ENCODE measurements at places on chromosomes 6 and 20.

- DNase-seq = no peak
Observed at GRCh38 chr6:111775145-111775922, 97.9 kb downstream of the FYN start.

DNA sequence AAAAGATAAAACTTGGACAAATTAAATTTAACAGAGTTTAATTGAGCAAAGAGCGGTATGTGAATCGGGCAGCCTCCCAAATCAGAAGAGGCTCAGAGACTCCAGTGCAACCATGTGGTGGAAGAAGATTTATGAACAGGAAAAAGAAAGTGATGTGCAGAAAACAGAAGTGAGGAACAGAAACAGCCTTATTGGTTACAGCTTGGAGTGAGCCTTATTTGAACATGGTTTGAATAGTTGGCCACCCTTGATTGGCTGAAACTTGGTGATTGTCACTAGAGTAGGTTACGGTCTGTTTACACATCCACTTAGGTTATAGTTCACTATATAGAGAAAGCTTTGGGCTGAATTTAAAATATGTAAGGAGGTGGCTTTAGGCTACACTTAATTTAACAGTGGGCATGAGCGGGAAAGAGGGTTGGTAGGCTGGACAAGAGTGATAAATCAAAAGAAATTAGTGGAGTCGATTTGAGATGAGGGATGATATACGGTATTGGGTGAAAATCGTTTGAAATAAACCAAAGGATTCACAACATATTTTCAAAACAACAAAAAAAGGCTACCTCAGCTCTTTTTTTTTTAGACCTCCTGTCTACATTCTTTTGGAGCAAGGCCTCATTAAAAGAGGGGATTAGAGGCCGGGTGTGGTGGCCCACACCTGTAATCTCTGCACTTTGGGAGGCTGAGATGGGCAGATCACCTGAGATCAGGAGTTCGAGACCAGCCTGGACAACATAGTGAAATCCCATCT, 84.3 kb upstream of the PREP start:
- no peak for DNase-seq

GRCh38 chr6:10793695-10794094, 44.6 kb downstream of the MAK start:
- no peak for DNase-seq

DNA sequence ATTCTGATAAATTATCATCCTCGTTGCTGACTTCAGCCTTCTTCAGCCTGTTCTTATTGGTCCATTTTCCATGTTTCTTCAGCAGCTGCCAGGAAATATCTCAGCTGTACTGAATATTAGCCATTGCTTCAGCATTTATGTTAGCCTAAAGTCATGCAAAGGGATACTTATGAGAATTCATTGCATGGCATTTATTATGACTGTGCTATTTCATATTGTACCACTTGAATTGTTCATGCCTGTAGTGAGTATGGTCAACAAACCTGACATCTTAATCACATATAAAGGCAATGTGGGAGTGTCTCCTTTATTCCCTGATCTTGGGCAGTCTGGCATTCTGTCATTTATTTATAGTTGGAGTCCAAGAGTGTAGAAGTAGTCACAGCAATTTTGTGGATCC, 193.4 kb upstream of the SLC35B3 start:
- DNase-seq = no peak

- no peak for DNase-seq
Observed at GRCh38 chr6:2625581-2625980, 125.1 kb downstream of the MYLK4 start.

DNA sequence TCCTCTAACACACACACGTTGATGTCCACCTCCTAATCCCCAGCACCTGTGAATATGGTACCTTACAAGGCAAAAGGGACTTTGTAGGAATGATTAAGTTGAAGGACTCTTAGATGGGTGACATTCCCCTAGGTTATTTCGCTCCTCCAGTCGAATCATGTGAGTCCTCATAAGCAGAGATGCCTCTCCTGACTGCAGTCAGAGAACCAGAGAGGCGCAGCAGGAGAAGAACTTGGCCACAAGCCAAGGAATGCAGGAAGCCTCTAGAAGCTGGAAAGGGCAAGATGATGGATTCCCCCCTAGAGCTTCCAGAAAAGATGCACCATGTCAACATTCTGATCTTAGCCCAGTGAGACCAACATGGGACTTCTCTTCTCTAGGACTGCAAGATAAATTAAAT, 133.1 kb upstream of the PTPRT start:
- no peak for DNase-seq

DNA sequence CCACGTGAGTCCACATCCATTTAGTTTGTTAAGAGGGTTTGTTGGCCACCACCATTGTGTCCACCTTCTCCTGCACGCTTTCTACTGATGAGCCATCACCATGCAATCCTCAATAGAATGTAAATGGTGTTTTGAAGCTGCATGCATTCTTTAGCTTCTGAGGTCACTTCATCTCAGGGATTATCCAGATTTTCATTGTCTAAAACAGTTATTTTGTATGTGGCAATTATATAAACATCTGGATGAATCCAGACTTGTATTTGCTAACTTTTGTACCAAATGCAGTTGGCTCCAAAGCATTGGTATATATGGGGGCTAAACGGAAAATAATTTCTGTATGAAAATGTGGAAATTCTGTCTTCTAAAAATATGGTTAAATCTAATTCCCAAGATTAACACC, 231.2 kb upstream of the ARID1B start:
- no peak for DNase-seq

DNA sequence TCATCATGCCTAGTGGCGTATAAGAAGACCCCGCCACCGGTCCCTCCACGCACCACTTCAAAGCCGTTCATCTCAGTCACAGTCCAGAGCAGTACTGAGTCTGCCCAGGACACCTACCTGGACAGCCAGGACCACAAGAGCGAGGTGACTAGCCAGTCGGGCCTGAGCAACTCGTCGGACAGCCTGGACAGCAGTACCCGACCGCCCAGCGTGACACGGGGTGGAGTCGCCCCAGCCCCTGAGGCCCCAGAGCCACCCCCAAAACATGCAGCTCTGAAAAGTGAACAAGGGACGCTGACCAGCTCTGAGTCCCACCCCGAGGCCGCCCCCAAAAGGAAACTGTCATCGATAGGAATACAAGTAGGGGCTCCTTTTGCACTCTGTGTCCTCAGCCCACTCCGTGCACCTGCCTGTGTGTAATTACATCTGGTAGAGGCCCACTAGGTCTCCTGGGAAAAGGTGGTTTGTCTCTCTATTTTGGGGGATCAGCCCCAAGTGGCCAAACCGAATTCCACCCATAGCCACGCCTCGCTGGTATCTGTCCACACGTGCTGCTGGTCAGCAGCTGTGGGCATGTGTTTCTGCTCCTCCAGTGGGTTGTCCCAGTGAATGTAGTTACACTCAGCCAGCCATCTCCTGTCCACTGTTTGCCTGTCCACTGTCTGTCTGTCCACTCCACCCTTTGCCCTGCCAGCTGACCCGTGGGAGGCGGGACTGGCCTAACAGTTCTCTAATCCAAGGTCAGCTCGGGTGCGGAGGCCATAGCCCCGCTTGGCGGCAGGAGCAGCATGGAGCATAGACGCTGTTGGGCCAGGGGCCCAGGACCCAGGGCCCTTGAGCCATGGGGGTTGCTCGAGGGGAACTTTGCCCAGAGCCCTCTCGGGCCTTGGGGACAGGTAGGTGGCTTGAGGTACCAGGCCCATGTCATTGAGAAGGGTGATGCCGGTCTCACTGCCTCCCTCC, 44.3 kb upstream of the MYL9 start:
- no peak for DNase-seq

DNA sequence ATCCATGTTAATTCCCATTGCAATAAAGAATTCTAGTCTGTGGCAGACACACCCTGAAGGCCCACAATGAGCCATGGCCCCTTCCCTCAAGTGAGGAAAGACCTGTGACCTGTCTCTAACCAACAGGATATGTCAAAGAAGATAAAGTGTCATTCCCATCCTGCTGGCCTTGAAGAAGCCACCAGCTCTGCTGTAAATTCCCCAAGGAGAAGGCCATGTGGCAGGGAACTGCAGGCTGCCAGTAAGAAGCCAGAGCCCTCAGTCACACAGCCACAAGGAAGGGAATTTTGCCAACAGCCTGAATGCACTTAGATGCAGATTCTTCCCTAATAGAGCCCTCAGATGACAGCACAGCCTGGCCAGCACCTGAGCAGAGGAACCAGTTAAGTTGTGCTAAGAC, 24.8 kb downstream of the VIP start:
- DNase-seq = no peak

DNA sequence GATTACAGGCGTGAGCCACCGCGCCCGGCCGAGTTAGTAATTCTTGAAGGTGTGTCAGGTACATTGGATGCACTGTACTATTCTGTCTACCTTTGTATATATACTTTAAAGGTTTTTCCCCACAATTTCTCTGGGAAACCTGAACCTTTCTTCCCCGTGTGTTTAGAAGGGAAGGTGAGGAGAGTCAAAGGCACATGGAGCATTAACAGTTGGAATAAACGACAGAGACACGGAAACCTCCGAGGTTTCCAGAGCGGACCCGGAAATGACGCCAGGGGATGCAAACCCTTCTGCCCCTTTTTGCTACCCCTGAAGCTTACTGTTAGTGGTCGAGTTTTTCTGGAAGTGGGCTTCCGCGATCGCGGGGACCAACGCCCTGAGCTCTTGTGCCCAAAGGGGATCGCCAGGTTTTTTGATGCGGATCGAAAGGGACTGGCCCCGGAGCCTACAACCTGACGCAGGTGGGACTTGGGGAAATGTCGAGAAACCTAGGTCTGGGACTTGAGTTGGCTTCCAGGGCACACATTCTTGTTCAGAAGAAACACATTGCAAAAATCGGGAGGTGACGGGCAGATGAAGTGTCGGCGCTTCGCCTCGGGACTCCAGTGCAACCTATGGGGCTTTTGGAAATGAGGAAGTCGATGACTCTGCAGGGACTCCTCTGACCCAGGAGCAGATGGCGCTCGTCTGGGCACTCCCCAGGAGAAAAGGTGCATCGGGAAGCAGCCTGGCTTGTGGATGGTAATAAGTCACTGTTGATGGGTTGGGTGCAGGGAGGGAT, 218.2 kb downstream of the OR2B2 start:
- DNase-seq = peak; percentile 42

- DNase-seq = no peak
Observed at GRCh38 chr6:157755032-157755745, 67.9 kb upstream of the SNX9 start.

- DNase-seq = no peak
Observed at GRCh38 chr6:33118525-33119123, 42.8 kb downstream of the HLA-DPB1 start.

DNA sequence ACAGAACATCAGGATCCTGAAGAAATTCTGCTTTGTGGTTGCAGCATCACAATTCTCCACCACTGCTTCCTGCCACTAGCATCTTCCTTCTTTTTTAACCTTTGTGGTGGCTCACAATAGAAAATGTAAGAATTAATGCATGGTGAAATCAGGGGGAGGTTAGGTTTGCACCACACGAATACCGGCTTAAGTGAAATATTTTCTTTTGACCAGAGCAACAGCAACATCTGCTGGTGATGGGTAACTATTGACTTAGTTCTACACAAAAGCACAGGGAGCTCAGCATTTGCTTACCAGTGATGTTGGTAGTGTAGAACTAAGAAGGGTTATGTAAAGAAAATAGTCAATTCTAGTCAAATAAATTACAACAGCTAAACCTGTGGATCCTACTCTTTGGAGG, 280.5 kb downstream of the SYNE1 start:
- no peak for DNase-seq

GRCh38 chr6:376827-377640, 14.5 kb upstream of the IRF4 start:
- no peak for DNase-seq

DNA sequence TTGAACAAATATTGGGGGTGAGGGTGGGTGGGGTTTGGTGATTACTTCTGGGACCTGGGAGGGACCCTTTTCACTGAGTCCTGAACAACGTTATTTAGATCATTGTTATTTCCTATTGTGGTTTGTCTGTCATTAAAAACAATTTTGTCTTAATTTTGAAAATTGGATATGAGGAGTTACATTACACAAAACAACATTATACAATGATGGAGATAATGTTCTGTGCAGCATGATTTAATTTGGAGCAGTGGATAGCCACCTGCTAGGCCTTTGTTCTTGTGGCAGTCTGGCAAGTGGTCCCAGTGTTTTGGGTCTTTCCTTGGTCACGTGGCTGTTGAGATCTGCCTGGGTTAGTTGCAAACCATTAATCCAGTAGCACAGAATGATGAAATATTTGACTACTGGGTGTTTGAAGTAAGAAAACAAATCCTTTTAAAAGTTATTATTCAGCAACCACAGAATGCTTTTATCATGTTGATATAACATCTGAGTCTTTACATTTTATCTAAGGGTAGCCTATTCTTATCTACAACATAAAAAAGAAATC, 172.8 kb downstream of the CDKAL1 start:
- no peak for DNase-seq

GRCh38 chr6:118335325-118335816, 212.7 kb upstream of the PLN start:
- DNase-seq = no peak

GRCh38 chr6:152112491-152113261, 305.2 kb downstream of the ESR1 start:
- DNase-seq = no peak

DNA sequence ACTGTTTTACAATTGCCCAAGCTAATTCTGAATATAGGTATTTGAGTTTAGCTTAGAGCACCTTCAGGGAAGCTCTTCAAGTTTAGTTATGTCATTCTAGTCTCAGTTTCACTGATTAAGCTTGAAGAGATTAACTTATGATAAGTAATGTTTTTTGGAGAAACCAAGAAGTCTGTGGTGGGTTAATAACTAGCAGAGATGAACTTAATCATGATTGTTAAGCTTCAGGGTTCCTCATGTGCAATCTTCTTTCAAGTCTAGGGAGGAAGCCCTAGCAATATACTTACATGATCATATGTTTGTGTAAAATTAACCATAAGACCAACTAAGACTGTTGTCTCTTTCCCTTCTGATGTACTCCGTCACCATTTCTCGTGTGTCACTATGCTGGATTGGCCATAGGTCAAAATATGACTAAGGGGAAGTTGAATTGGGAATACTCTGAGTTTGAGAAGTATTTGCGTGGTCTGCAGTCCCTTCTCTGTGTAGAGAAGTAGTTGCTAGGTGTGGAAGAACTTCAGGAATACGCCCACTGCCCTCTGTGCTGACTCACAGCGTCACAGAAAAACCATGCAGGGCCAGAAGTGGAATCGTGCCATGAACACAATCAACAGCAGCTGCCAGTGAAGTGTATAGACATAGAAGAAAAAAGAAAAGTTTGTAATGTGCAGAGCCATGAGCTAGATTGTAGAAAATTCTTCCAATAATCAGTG, 88.3 kb downstream of the SH3BGRL2 start:
- DNase-seq = no peak

DNA sequence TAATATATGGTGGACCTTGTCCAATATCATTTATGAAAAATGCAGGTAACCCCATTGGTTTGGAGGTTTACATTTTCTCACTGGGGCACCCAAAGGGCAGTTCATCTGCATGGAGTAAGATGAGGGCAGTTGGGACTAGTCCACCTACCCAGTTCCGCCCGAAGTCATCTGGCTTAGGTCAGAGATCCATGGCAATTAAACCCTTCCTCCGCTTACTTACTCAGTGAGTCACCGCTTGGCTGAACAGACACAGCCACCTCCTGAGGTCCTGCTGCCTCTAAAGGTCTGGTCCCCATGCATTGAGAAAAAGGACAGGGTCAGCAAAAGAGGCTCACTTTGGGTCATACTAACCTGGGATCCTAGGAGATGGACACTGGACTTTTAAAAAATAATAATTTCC, 102.9 kb upstream of the PRL start:
- no peak for DNase-seq
